Fibroblast of the aortic adventitia (primary cell): ENCODE measurements at places on chromosomes 6 and 20. TPM values are rescaled to one million over a fixed set of nuclear protein-coding genes. Genes with fewer than 3 reads are reported as not detected.

Gene MTFR2
- 1.5 and 6.1 TPM in 2 replicates for total RNA-seq

Gene CSTF1
- total RNA-seq: 36.1 and 49.6 TPM in 2 replicates

Gene DDX43
- 0.99 and 1.6 TPM in 2 replicates for total RNA-seq

Gene FAXC
- total RNA-seq: 0.08 and 0.54 TPM in 2 replicates

Gene COQ3
- 6.3 and 8.9 TPM in 2 replicates for total RNA-seq

- no peak for DNase-seq
Measured at GRCh38 chr6:170202416-170203135, 88.3 kb downstream of the DLL1 start.

DNA sequence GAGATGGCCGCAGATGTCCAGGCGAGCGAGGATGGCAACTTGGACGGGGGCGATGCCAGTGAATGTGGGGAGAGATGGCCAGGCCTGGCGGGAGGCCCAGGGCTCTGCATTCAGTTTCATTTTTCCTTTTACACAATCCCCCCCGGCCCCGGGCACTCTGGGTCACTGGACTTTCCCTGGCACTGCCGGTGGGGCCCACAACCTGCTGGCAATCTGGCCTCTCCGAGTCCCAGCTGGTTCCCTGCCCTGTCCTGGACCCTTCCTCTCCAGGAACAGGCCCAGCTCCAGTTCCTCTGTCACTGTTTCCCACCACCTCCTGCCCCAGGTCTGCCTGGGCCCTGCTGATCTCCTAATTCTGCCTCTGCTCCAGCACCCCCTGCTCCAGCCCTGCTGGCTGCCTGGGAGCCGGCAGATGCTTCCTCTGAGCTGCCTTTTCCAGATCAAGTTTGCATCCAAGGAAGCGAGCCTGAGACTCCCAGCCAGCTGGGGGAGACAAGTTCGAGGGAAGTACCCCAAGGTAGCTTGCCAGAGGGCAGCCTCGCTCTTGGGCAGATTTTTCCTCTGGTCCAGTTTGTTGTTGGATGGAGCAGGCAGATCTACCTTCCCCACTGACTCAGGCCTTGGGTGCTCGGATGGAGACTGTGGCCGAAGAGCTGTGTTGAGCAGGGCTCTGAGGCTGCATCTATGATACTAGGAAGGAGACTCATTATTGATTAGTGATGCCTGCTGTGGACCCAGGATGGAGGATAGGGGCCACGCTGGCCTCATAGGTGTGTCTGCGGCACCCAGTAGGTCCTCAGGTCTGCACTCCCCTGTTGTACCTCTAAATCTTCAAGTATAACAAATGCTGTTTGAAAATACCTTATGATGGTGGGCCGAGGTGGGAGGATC is 83.2 kb downstream of the CEBPB start:
- no peak for DNase-seq

DNA sequence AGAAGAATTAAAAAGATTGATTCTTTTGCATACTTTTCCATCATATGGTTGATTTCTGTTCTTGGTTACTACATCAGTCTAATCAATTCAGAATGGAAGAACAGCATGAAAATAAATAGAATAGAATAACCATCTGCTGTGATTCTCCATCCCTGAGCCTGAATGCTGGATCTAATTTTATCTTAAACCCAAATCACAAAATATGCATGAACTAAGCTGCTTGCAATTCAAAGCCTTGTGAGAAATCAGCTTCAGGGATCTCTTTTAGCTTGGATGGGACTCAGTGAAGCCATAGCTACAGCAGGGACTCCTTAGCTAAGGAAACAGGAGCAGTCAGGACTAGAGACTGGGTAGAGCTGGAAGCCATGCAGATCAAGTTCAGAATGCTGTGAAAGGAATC is 74.1 kb downstream of the TPBG start:
- no peak for DNase-seq

- no peak for DNase-seq
Measured at GRCh38 chr6:121579478-121579877, 144.0 kb downstream of the GJA1 start.

GRCh38 chr6:85744433-85744970 is 101.8 kb upstream of the SYNCRIP start:
- DNase-seq: no peak

DNA sequence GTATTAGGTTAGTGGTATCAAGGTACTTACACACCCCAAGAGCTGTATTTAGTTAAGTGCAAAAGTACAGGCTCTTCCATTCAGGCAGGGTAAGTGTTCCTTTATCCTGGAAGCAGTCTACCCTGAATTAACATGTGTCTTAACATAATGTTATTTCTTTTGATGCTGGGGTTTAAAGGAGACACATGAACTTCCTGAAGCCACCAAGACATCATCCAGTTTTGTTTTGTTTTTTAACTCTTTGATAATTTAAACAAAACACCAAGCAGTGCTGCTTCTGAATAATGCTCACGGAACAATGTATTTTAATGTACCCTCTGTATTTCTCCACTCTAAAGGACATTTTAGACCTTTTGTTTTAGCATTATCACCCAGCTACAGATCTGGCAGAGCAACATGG is 50.5 kb upstream of the PLCB4 start:
- no peak for DNase-seq

DNA sequence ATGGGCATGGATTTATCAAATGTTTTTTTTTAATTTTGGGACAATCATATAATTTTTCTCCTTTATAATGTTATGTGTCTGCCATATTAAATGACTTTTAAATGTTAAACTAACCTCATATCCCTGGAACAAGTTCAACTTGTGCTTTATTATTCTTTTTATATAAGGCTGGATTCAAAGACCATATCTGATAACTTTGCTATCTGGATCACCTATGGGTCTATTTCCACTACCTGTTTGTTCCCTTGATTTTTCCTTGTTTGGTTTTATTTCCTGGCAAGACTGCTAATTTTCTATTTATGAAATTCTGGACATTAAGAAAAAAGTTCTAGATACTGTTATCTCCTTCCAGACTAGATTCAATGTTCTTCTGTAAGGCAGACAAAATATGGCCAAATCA is 58.8 kb downstream of the TXNDC5 start:
- DNase-seq: no peak

DNA sequence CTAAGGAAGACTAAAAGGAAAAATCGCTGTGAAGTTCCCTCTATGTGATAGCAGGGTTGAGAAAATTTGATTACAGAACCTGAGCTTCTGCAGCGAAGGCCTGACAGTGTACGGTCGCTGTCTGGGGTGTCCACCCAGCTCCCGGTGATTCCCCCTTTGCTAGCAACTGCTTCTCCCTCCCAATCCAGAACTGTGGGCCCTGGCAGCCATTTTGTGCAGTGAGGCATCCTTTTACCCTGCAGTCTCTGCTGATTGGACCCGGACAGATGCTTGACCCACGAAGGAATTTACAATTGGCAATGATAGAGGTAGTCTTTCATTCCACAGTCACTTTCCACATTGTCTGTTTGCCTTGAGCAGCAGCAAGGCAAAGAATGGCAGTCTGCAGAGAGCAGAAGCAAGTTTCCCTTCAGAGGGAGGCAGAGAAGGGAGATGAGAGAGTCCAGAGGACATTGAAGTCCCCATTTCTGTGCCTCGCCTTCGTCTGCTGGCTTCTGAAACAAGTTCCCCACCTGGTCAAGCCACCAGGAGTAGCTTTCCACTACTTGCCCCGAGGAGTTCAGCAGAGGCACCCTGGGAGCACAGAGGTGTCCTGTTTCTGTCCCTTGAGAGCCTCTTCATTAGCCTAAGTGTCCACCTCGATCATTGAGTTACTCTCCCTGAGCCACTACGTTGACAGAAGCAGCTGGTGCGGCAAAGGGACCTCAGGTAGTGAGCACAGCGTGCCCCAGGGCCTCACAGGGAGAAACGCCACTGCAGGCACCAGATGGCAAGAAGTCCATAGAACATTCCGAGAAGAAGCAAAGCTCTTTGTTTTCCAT is 370.3 kb downstream of the NRN1 start:
- peak; percentile 2 for DNase-seq

DNA sequence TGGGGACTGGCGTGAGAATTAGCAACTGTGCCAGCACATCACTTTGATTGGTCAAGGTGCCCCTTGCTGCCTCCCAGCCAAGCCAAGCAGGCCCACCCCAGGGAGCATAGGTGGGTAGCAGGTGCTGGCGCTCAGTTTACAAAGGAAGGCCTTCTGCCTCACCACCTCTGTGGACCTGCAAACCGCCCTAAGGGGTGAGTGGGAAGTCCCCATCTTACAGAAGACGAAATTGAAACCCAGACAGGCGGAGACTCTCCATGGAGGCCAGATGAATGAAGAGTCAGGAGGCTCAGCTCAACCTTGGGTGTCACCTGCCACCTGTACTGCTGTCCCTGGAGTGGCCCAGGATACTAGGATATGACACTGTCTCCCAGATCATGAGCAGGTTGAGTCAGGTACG is 21.5 kb upstream of the MAS1L start:
- no peak for DNase-seq

- no peak for DNase-seq
Measured at GRCh38 chr6:33343953-33344611, 26.5 kb upstream of the ZBTB22 start.
